SIG-M5 (cell line): ENCODE measurements at places on chromosomes 13 and 19.

GRCh38 chr19:3357271-3357991, 9.0 kb upstream of the NFIC start:
- no peak for DNase-seq

- no peak for DNase-seq
These were observed 180.4 kb downstream of the LIG4 start for GRCh38 chr13:108034909-108035410.

GRCh38 chr13:33776239-33776881, 41.6 kb upstream of the RFC3 start:
- DNase-seq: no peak

DNA sequence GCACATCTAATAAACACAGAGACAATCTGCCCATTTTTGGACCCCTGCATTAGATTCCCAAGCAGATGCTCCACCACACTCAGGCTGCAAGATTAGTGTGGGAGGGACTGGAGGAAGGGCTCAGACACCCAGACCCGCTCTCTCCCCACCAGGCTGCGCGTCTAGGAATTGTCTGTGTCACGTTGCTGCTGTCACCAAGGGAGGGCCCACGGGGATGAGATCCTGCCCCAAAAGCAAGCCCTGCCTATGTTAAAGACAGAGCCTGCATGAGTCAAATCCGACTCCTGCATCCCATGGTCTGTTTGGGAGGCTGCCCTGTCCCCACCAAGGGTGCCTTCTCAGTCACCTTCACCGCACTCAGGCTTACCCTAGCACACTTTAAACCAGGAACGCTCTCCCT, 114.4 kb upstream of the ZNF507 start:
- no peak for DNase-seq

GRCh38 chr19:1768248-1768647, 14.9 kb downstream of the ONECUT3 start:
- DNase-seq: no peak

DNA sequence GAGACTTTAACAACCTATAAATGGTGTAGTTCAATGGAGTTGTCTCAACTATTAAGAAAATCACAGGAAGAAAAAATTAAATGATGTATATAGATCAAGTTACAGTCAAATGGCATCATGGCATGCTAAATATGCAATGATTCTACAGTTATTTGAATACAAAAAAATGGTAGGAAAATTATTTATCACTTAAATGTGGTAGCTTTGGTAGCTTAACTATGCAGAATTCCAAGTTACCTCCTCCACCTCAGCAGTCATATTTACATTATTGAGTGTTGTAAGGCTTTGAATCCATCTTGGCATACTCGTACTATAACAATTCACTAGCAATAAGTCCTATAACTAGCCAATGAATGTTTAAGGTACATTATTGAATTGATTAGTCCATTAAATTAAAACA, 36.8 kb downstream of the CAB39L start:
- no peak for DNase-seq
